ENCODE measurements at places on chromosomes 6 and 20.

DNA sequence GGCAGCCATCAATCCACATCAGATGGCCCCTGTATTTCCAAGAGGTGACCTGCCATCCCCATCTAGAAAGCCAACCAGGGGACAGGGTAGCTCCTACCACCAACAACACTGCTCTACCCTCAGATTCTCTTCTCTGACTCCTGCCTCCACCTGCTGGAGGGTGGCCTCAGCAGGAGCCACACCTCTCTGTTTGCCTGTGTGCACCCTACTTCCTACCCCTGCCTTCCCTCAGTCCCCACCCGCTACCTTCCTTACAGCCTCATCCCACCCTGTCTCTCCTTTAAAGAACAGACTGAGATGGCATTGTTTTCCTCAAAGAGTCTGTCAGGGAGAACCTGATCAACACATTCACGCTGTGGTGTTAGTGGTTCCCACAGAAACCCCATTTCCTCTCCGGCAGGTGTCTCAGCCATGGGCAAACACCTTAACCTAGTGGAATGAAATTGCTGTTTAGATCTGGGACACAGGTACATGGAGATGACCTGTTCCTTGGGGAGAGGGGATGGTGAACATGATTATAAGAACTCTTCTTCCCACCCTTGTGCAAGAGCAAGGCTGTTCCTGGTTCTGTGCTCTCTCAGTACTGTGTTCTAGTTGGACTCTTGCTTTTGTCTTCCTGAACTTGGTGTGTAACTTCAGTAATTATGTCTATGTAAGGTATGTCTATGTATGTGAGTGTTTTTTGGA, 1.8 kb downstream of the ENTPD6 start:
- DNase-seq: no peak

DNA sequence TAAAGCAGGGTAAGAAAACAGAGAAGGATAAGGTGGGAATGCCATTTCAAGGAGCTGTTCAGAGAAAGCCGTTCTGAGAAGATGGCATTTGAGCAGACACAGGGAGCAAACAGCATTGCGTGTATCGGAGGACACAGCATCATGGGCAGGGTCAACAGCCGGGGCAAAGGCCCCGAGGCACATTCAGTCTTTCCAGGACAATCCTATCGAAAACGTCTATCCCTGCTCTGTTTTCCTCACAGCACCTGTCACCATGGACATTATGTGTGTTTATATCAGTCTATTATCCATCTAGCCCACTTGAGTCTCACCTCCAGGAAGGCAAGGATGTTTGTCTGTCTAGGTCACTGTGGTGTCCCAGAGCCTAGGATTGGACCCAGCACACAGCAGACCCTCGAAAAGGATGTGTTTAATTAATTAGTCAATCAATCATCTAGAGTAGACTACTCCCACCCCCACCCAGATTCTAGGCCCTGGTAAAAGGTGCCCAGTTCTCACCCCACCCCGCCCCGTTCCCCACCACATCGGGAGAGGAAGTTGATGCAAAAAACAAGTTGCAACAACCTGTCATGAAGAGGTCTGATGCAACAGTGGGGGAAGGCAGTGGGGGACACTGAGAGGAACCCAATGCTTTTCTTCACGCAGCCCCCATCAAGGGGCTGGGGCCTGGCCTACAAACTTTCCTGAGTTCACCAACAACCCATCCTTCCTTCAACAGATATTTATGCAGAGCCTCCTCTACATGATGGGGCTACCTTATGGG, 66.6 kb downstream of the PREX1 start:
- DNase-seq: peak; percentile 60

DNA sequence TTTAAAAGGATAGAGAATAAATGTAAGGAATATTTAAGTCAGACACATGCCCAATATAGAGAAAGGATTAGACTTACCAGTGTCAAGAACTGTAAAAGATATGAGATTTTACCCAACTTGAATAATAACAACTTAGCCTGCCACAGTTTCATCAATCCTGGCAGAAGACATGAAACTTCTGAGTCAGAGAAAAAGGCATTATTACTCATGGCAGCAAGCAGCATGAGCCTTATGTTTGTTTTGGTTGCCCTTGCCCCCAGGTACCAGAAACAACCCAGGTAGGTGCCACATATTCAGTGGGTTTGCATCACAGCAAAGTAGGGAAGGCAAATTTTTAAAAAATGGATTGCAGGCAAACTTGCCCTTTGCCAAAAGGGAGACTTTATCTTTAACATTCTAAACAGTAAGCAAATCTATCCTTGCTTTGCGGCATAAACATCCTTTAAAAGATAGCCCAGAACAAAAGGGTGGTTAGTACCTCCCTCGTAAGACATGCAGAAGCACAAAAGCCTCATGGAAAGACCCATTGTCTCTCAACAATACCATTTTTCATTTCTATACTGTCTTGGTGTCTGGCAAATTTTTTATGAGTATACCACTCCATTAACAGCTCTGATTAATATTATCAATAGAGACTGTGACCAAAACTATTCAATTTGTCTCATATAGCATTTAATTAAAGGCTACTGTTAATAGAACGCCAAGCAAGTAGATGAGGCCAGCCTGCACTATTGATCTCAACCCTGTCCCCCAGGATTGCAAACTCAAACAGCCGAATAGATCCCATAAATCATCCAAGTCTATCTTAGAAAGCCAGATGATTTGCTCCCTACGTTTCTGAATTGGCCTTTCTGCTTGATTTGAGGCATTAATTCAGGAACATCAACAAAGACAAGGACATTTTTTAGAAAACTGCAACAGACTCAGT, 185.1 kb downstream of the COL19A1 start:
- no peak for DNase-seq

DNA sequence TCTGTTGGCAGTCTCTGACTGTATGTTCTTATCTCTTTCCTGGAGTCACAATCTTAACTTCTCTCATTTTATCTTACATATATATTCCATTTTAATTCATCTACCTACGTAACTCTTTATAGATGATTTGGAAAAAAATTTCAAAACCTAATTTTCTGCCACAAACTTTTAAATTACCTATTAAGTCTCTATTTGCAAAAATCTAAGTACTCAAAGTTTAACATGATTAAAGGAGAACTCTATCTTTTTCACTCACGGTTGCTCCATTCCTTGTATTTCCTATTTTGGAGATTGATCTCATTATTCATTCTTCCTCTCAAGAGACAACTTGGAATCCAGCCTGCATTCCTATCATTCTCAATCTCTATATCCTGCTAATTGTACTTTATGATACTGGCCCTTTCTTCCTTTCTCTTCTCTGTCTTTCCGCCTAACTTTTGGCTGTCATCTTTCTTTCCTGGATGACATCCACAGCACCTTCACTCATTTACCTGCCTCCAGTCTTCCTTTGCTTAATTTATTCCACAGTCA, 1071.1 kb upstream of the CITED2 start:
- DNase-seq: no peak

GRCh38 chr6:77324866-77325265, 138.4 kb downstream of the HTR1B start:
- no peak for DNase-seq
